A172 (cell line): ENCODE measurements at places on chromosomes 5 and 9. TPM values are rescaled to one million over a fixed set of nuclear protein-coding genes. Genes with fewer than 3 reads are reported as not detected.
A peak's percentile ranks its signal among the peaks of the same experiment; 100 is the strongest.

DNA sequence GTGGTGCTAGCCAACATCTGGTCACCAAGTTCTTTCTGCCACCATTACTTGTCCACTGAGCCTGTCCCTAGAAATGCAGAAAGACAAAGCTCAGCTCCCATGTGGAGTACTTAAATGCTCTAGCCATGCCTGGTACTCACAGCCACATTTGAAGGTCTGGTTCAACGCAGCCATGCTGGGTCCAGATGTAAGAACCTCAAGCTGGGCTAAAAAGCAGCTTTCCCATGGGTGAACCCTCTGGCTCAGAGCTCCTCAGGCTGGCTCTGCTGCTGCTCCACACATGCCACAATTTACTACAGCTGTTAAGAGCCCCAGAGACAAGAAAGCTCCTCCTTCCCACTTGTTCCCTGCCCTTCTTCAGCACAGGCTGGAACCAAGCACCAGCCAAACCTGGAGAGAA is 97.1 kb upstream of the LRRTM2 start:
- DNase-seq = no peak

- DNase-seq = no peak
These were observed 999 bp upstream of the HNRNPA0 start for GRCh38 chr5:137754961-137755762.

DNA sequence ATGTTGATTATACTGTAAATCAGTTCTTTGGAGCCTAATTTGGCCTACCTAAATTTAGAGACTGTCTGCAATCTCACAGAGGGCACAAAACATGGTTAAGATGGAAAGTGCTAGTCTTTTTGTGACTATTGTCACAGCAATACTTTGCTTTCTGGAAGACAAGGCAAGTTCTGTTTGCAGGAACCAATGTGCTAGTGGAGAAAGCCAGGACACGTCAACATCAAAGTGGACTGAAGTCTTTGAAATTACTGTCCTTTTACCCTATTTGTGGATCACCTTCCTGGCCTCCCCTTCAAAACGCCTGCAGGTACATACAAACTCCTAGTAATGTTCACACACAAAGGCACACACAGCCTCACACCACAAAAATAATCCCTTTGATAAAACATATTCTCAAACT is 248.7 kb downstream of the MAN2A1 start:
- no peak for DNase-seq

DNA sequence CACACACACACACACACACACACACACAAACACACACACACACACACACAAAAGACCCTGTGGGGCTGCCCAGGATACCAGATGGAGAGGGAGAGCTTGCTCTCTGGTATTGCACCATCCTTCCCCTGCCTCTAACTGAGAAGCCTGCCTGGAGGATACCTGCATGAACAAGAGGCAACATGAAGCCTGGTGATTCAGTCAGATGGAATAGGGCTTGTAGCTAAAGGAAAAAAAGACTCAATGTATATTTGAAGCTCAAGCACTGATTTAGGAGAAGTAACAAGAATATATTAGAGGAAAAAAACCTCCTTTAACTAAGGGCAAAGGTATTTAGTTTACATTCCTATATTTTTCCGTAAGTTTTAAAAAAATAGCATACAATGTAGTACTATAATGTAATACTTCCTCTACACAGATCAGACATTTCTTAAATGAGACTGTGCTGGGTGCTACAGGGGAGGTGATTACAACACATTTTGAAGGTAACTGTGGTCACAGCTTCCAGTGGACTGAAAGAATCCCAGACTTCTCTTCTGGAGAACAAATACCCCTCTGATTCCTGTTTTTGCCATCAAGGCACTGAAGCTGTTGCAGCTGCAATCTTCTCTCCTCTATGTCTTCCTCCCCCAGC is 169.3 kb downstream of the DCP2 start:
- no peak for DNase-seq

DNA sequence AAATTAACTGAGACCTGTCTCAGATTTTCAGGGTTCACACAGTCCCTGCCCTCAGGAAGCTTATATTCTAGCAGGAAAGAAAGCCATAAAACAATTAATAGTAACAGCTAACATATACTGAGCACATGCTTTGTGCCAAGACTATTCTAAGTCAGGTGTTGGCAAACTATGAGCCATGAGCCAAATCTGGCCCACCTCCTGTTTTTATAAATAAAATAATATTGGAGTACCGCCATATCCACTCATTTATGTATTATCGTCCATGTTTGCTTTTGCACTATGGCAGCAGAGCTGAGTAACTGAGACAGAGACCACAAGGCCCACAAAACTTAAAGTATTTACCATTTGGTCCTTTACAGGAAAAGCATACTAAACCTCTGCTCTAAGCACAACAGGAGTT is 83.3 kb upstream of the TRIO start:
- no peak for DNase-seq

DNA sequence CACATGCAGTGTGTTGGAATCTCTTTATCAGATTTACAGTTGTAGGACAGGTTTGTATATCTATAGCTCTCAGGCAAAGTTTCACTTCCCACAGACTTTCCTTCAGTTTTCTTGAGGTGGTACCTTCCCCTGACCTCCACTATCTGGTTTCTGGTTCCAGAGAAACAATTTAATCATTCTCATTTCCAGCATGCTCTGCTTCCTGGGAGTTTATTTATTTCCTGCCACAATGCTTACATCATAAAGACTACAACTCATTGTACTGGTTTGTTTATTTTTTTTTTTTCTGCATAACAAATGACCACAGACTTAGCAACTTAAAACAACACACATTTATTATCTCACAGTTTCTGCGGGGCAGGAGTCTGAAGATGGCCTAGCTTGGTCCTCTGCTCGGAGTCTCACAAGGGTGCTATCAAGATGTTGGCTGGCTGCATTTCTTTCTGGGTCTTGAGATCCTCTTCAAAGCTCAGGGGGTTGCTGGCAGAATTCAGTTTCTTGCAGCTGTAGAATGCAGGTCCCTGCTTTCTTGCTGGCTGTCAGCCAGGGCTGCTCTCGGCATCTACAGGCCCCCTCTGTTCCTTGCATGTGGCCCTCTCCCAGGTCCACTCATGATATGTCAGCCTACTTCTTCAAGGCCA is 247.7 kb downstream of the ENC1 start:
- DNase-seq = peak; percentile 49

- DNase-seq = no peak
These were observed 8.3 kb downstream of the BAG1 start for GRCh38 chr9:33256236-33256635.

DNA sequence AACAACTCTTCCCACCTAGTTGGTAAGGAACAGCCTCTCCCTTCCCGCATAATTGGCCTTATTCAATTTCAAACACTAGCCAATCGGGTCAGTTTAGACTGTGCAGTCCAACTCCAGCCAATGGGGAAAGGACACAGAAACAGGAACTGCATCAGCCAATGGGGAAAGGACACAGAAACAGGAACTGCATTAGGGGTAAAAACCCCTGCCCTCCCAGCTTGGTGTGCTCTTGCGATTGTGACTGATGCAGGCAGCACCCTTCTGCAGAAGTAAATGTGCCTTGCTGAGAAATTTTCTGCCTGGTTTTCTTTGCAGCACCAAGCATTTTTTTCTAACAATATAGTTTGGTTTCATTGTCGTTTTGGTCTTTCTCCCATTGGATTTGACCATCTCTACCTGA is 8.5 kb upstream of the GLT6D1 start:
- peak; percentile 11 for DNase-seq

DNA sequence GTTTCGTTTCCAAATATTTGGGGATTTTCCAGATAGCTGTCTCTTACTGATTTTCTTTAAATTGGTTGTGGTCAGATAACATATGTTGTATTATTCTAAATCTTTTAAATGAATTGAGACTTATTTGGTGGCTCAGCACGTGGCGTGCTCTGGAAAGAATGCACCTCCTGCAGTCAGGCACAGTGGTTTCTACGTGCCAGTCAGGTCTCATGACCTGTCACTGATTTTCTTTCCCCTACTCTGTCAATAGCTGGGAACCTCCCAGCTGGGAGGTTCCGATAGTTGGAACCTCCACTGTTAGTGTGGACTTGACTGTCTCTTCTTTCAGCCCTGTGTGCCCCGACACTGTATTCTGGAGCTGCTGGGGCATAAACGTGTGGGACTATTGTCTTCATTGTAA is 27.6 kb downstream of the TRIP13 start:
- DNase-seq = no peak

GRCh38 chr5:141094481-141095262 is at the start of gene PCDHB2:
TSS of gene PCDHB2 (plus strand) at chr5:141094615. CDS start at chr5:141094791, 176 bp downstream.
- no peak for DNase-seq

- no peak for DNase-seq
These were observed 34.0 kb upstream of the SLC28A3 start for GRCh38 chr9:84374516-84374915.

DNA sequence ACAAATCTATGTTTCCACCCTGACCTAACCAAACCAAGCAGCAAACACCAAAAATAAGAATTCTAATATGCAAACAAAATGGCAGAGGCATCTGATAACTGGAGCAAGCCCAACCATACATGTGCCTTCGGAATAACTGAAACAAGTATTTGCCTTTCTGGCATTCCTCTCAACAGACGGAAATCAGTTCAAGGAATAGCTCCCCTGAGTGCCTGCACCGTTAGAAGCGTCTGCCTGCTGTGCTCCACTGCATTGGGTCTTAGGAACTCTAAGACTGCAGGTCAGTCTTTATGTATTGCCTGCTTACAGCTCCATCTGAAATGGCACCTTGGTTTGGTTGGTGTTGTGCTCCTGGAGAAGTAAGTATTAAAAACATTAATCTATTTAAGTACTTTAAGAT is 98.5 kb downstream of the MRPS27 start:
- DNase-seq = no peak

- DNase-seq = no peak
These were observed 162.5 kb downstream of the CD180 start for GRCh38 chr5:67033880-67034651.

DNA sequence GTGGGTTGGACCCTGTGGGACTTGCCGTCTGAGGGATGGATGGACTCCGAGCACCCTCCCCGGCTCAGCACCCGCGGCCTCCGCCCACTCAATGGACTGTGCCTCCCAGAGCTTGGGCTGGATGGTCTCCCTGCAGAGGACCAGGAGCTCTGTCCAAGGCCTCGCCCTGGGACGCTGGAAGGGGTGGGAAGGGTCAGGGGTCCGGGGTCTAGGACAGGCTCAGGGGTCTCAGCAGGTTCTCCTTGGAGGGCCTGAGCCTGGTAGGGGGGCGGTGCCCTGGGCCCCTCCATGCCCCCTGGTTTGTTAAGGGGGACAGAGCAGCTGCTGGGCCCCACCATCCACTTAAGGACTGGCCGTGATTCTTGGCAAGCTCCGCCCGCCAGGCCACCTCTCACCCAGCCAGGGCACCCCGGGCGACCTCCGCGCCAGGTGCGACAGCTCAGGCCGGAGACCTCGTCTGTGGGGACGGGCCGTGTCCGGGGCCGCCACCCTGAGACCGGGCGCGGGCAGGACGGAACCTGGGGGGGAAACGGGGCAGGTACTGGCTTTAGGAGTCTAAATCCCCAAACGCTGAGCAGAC is 29.2 kb downstream of the EXOC3 start:
- DNase-seq = no peak

DNA sequence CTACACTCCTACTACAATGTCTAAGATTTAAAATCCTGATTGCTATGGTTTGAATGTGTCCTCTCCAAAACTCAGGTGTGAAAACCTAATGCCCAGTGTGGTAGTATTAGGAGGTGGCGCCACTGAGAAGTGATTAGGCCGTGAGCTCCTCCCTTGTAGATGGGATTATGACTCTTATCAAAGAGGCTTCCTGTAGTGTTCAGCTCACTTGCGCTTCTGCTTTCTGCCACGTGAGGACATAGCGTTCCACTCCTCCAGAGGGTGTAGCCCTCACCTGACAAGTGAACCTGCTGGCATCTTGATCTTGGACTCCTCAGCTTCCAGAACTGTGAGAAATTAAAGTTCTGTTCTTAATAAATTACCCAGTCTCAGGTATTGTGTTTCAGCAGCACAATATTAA is 33.0 kb upstream of the WHRN start:
- no peak for DNase-seq

GRCh38 chr5:22372826-22373660 is 480.1 kb downstream of the CDH12 start:
- DNase-seq = no peak

DNA sequence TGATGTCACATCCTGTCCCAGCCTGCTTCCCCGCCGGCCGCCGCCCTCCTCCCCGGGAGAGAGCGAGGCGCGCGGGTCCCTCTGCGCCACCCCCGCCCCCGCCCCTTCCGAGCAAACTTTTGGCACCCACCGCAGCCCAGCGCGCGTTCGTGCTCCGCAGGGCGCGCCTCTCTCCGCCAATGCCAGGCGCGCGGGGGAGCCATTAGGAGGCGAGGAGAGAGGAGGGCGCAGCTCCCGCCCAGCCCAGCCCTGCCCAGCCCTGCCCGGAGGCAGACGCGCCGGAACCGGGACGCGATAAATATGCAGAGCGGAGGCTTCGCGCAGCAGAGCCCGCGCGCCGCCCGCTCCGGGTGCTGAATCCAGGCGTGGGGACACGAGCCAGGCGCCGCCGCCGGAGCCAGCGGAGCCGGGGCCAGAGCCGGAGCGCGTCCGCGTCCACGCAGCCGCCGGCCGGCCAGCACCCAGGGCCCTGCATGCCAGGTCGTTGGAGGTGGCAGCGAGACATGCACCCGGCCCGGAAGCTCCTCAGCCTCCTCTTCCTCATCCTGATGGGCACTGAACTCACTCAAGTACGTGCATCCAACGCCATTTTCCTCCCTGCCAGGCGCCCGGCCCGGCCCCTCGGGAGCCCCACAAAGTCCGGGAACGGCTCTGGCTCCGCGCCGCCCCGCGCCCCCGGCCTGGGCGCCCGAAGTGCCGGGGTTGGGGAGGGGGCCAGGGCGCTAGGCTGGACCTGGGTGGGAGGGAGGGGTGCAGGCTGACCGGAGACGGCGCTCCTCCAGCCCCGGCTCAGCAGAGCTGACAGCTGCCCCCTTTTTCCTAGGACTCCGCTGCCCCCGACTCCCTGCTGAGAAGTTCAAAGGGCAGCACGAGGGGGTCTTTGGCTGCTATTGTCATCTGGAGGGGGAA is 12.0 kb upstream of the OLFM1 start:
- peak; percentile 71 for DNase-seq

DNA sequence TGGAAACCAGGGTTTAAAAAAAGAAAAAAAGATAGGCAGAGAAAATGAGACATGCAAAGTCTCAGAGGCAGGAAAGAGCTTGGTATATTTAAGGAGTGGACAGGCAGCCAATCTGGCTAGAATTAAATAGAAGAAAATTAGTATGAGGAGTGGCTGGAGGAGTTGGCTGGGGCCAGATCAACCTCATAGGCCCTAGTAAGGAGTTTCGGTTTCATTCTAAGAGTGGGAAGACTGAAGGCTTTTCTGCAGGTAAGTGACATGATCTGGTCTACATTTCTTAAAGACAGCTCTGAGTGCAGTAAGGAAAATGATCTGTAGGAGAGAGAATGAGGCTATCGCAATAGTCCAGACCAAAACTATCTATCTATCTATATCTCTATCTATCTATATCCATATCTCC is 27.5 kb downstream of the ADRB2 start:
- no peak for DNase-seq

GRCh38 chr5:22541037-22541436 is 312.1 kb downstream of the CDH12 start:
- no peak for DNase-seq

Gene C5orf46
- not detected in 2 replicates for total RNA-seq

Gene PTGS1
- 0.29 TPM in 1 of 2 replicates, not detected in the other for total RNA-seq

Gene TXNDC8
- not detected in 2 replicates for total RNA-seq

Gene LCN6
- not detected in 2 replicates for total RNA-seq

Gene ZNF658
- 4.9 and 6.3 TPM in 2 replicates for total RNA-seq

Gene SLC46A2
- total RNA-seq = not detected in 2 replicates

Gene VPS13A
- total RNA-seq = 29.4 and 40.9 TPM in 2 replicates

Gene ADAMTS13
- total RNA-seq = 0.43 and 1.6 TPM in 2 replicates

Gene DOCK8
- not detected in 2 replicates for total RNA-seq

Gene IFNA21
- total RNA-seq = not detected in 2 replicates

Gene CYLC2
- total RNA-seq = not detected in 2 replicates

Gene TEK
- 3.9 and 7.6 TPM in 2 replicates for total RNA-seq

Gene CDC20B
- 0.07 TPM in 1 of 2 replicates, not detected in the other for total RNA-seq

Gene NOXA1
- 1.7 and 3.3 TPM in 2 replicates for total RNA-seq

Gene SLC36A3
- total RNA-seq = not detected in 2 replicates
